ENCODE measurements at places on chromosomes 11 and 22.

DNA sequence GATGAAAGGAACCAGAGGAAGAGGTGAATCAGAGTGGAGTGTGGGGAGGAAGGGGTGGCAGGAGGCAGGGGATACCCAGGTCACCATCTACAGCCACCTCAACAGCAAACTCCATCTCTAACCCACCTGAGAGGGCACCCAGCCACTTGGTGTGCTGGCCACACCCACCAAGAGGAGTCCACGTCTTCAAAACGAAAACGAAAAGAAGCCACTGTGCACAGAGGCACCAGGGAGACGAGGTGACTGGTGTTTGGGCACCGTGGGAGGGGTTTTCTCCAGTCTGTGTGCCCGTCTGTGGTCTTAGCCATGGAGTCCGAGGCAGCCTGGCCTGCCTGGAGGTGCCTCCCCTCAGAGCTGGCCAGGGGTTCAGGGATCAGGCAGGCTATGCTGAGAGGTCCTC, 20.2 kb downstream of the PDGFB start:
- no peak for DNase-seq

DNA sequence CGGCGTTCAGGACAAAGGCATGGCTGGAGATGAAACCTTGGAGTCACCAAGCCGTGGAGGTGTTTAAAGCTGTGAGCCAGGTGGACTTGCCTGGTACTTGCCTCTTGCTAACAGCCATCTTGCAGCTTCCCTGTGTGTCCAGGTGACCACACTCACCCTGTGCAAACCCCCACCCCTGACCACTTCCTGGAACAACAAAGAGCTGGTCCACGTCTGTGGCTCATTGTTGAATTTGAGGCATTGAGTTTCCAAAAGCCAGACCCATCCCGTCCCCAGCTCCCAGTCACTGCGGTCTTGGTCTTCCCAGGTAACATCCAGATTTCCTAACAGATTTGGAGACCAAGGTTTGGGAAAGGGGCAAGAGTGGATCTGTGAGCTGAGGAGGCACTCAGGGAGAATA, 18.5 kb downstream of the DHCR7 start:
- no peak for DNase-seq

GRCh38 chr11:117693344-117693743, 103.7 kb downstream of the DSCAML1 start:
- no peak for DNase-seq

GRCh38 chr22:21624880-21625791, 4.7 kb downstream of the YDJC start:
- no peak for DNase-seq

- DNase-seq: no peak
Observed at GRCh38 chr22:24112188-24112587, 69.1 kb upstream of the SUSD2 start.

GRCh38 chr11:102849311-102849710, 5.9 kb upstream of the MMP3 start:
- no peak for DNase-seq

DNA sequence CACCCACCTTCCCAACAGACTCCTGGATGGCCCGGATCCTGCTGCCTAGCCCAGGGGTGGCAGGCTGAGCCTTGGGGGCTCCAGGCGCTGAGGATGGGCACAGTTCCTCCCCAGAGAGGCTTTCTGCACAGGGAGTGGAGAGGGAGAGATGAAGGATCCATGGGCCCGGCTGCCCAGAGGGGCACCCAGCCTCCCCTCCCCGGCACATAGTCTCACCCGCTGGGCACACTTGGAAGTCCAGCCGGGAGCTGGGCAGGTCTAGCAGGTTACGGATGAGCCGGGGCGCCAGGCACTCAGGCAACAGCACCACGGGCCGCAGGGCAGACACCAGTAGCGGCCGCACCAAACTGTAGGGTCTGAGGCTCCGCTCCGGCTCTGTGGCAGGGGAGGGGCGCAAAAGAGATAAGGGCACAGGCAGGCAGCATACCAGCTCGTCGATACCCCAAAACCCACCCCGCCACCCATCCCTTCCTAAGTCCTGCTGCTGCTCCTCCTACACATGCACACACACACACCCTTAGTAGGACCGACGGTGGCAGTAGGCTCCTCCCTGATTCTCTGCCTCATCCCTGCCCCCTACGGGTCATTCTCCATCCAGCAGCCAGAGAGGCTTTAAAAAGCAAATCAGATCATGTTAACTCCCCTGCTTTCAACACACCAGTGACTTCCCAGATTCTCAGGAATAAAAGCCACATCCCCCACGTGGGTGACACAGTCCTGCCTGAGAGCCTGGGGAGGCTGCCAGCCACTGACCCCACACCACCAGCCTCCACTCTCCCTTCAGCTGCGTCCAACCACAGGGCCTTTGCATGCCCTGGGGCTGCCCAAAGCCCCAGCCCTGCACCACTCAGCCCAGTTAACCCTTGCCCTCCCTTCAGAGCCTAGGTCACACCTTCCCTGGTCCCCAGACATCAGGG, 6.5 kb upstream of the MFNG start:
- DNase-seq: peak; percentile 70

DNA sequence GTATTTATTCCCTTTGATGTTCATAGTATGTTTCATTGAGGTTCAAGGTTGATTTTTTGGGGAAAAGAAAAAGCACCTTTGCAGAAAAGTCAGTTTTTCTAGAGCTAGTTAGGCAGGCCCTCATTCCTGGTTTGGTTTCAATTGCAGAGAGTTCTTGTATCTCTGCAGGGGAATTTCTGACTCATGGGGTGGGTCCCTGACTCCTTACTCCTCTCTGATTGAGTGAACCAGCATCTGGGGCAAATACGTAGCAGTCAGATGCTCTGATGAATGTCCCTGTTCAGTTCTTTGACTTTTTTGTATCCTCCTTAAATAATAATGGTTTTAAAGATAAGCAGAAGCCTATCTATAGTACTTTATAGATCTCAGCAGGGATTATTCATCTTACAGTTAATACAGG, 7.7 kb upstream of the NCR3LG1 start:
- no peak for DNase-seq

DNA sequence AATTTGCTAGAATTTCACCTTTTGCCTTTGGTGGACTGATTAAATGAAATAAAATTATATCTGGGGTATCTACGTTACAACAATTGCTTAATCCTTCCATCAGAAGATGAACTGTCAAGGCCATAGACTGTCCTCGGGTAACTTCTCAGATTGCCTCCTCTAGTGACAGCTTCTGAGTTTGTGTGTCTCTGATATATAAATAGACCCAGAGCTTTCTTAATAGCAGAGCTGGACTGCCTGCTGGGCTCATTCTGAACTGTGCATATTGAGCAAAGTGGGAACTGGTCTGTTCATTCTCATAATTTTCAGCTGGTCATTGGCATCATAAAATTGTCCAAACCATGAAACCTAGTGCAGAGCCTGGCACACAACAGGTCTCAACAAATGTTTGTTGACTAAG, 99.1 kb upstream of the GRAMD1B start:
- DNase-seq: no peak

DNA sequence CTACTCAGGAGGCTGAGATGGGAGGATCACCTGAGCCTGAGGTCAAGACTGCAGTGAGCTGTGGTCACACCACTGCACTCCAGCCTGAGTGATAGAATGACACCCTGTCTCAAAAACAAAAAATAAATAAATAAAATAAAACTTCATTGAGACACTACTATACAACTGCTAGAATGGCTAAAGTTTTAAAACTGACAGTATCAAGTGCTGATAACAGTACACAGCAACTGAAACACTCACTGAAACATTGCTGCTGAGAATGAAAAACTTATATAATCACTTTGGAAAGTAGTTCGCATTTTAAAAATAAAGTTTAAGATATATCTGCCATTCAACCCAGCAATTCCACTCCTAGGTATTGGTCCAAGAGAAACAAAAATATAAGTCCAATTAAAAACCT, 100.7 kb downstream of the WNT11 start:
- no peak for DNase-seq

DNA sequence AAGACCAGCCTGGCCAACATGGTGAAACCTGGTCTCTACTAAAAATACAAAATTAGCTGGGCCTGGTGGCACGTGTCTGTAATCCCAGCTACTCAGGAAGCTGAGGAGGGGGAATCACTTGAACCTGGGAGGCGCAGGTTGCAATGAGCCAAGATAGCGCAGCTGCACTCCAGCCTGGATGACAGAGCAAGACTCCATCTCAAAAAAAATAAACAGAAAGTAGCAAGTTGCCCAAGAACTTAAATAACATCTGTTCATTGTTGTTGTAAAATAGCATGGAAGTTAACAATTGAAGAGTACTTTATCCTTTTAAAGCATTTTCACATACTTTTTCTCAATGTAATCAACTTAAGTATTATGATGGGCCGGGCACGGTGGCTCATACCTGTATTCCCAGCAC, 5.7 kb downstream of the AMBRA1 start:
- DNase-seq: no peak

DNA sequence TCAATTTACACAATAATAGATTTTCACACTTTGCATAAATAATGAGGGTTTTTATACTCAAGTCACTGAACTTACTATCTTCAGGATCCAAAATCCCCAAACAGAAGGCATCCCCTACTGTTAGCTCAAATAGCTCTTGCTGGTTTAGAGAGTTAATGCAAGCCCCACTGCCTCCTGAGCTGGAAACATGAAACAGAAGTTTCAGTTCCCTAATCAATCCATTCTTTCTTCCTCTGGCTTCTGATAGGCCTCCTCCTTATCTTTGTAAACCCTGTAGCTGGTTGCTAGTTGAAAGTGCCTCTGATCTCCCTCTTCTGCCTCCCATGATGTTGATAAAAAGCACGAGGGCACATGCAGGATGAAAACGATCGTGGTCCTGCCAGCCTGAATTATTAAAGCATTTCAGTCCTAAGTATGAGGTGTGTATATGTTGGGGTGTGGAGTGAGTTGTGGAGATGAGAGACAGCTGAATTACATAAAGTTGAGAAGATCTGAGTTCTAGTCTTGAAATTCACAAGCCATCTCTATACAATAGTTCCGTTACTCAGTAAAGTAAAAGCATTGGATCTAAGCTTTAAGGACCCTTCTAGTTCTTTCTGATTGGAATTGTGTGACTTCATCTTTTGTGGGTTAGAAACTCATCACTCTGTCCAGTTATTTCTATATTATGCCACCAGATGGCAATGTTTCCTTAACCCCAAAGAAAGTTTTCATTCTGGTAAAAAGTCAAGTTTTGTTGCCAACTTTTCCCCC, 35.0 kb upstream of the EHF start:
- DNase-seq: peak; percentile 39

GRCh38 chr11:7690648-7691047, 15.6 kb downstream of the OVCH2 start:
- no peak for DNase-seq

DNA sequence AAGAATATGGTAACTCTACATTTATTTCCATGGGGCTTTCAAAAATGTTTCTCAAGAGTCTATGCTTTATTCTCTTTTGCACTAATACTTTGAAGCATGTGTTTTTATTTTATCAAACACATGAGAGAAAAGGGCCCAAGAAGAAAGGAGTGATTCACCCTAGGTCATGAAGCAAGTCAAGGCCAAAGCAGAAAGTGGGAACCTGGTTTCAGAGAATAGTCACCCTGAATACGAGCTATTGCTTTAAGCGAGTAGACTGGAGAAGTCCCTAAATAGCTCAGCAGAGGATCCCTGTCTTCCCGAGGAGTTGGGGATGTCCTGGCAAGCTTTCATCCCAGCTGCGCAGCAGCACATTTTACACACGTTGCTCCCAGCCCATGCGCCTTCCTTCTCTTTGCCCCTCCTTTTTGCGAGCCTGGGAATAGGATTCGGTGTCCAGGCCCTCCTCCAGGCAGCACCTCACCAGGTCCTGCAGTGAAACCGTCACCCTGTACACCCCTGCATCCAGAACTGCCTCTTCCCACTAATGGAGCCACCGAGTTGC, 19.1 kb downstream of the MPEG1 start:
- no peak for DNase-seq

- no peak for DNase-seq
Observed at GRCh38 chr22:49488943-49489342, 338.7 kb downstream of the BRD1 start.

- no peak for DNase-seq
Observed at GRCh38 chr11:8503910-8504364, 90.1 kb downstream of the STK33 start.

DNA sequence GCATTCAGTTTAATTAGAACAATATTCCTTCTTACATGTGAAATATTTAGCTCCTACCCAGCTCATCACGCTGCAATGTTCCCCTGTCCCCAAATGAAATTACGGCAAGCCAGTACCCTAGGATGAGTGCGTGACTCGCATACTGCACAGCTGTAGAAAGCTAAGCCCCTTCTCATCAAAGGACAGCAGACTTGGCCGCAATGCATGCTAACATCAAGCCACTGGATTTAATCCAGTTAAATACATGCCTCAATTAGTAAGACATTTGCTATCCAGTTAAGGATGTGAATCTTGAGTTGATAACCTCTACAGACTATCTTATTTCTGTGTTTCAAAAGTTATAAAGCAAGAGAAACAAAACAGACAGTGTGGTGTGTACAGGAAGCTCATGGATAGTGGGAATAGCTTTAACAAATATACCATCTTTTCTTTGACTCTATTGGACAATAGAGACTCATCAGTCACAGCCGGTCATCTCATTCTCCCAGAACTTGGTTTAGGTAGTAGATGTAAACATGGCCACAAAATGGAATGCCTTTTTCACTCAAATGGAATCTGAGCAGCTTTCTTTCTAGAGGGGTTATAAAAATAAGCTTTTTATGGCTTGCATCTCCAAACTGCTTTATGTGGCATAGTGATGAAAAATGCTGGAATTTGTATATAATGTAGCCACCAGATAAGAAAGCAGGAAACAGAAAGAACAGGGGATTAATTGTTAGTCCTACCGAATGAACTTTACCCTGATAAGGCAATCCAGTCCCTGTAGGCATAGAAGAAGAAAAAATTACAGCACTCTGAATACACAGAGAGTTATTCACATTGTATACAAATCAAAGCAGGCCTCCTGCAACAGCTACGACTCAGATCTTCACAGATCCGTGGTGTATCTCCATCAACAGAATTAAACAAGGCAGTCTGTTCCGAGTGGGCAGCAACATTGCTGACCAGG, 224.1 kb downstream of the CADM1 start:
- DNase-seq: no peak

DNA sequence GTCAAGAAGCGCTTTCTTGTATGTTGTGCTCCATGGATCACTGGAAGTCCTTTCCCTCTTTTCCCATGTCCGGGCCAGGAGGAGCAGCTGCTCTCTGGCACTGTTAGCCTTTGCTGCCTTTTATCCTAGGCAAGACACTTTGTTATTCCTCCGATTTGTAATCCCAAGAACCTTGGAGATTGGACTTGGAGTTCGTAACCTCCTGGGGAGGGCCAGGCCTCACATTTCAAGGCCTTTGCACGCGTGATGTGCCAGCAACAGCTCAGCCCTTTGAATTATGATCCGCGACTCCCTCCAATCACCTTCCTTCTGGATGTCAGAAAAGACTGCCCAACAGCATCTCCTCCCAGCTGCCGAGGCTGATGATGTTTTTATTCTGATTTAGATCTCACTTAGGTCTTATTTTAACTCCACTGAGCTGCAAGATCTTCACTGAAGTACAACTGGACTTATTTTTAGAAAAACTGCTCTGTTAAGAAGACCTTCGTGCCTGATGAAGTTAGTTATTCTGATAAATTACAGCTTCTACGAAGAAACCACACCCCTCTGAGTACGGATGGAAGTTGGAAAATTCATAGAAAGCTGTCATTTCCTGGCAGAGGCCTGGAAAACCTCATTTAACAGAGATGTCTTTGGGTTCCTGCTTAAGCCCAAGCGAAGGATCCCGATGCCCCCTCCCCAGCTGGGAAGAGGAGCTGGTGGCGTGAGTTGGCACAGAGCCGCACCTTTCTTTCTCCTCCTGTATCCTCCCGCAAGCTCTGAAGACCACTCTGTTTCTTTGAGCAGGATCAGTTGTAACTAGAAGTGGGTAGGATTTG, 62.4 kb downstream of the PARVB start:
- DNase-seq: no peak
